ENCODE measurements at places on chromosomes 7 and 10.

DNA sequence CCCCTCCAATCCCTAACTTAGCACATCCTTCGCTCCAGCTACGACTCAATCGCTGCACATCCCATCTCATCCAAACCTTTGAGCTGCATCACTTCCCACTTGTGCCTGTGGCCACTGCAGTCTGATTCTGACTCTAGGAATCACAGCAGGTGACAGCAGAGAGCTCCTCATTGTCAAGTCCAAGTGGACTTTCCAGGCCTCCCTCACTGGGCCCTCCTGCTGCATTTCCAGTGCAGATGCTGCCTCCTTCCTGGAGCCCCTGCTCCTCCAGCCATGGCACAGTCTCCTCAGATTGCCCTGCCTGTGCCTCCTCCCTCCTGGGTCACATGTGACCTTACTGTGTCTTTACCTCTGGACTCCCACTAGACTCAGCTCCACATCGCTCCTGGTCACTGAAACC is 157.3 kb downstream of the USP6NL start:
- no peak for DNase-seq

DNA sequence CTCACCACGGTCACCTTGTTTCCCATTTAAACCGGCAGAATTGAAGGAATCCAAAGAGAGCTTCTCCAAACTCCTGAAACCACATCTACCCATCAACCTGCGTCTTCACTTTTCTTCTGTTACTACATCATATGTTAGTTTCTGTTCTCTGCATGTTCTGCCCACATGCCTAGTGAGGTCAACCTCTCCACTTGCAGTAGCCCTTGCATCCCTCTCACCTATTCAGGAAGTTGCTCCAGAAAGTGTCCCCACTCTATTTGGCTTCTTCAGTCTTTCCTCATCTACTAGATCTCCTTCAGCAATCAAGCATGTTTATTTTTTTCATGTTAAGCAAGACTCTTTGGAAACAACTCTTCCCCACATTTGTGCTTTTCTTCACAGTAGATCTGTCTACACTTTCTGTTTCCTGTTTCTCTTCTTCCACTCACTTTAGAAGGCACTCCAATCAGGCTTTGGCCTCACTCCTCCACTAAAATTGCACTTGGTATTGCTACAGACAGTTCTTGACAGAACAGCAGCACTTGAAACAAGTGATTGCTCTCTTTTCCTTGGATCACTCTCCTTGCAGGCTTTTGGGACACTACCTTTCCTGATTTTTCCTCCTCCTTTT is 7.5 kb downstream of the SAMD9L start:
- no peak for DNase-seq

DNA sequence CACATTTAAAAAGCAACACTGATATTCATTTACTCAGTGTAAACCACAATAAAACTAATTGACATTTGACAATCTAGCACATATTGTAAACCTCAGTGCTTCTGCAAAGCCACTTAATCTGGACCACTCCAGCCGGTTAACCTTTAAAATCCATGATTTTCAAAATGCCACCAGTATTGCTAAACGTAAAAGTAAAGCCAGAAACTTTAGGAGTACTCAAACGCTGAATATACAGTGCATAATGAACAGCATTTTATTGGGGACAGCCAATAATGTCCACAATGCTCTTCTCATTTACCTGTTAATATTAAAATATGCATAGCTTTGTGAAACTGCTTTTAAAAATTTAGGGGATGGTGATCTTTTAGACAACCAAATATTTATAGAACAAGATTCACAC is 10.8 kb downstream of the HNRNPA2B1 start:
- no peak for DNase-seq

DNA sequence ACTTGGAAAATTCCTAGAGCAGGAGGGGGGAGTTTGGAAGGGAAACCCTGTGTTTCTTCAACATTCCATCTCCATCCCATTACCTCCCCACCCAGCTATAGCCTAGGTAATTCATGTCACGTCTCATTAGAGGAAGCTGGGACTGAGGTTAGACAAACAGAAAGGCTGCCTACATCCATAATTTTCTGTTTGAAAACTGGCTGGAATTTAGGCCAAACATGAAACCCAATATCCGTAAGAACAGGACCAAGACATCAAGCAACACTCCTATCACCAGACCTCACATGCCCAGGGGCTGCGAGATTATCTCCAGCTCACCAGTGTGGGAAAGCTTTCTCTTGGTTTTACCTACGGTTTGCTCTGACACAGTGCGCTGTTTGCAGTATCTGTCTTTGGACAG is 316.3 kb downstream of the FRMD4A start:
- DNase-seq = no peak

GRCh38 chr10:34723750-34724149 is 91.3 kb downstream of the PARD3 start:
- no peak for DNase-seq

GRCh38 chr10:37865264-37865663 is 7.9 kb upstream of the ZNF248 start:
- no peak for DNase-seq

DNA sequence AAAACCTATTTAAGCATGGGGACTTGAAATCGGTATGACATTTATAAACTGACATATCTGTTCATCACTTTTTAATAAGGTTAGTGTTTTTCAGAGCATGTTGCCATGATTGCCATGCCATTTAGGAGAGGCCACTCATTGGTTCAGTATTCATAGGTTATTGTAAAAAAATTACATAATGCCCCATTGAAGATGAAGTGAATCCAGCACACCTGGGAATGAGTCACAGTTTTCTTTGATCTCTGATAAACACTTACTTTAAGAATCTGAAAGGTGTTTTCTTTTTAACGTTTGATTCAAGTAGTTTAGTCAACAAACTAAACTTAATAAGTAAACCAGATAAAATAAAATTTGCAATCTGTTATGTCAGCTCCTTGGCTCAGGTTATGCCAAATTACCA is 278.3 kb downstream of the ARL4A start:
- no peak for DNase-seq

GRCh38 chr7:28890137-28890536 is 68.0 kb downstream of the TRIL start:
- no peak for DNase-seq

- no peak for DNase-seq
Measured at GRCh38 chr7:80596933-80597517, 41.4 kb upstream of the CD36 start.

GRCh38 chr10:23035569-23035968 is 59.8 kb upstream of the MSRB2 start:
- no peak for DNase-seq

DNA sequence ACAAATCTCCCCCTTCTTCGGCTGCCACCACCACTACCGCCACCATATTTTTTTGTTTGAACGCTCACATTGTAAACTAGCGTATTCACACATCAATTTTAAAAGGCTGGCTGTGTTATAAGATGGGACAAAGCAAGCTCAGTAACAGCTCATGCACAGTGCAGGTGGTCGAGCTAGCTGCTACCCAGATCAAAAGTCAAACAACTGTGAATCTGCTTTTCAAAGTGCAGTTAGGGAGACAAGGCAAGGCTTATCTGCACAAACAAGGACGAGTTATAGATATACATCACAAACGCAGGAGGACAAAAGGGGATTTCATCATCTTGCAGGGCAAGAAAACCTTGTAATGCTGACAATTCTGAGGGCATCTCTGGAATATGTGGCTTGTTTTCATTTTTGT is 231.6 kb downstream of the VTI1A start:
- no peak for DNase-seq

DNA sequence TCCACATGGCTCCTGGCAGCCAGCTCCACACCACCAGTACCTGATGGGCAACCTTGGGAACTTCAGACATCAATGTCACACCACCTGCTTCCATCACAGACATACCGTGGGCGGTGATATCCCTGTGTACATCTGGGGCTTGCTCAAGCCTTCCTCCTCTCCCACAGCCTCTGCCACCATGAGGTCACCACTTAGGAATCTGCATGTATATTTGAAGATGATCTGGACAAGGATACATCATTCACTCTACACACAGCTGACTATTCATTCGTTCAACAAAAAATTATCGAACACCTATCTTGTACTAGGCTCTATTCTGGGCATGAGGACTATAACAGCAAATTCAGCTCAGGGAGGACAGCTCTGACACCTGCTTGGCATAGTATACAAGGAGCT is 6.8 kb downstream of the DLG5 start:
- no peak for DNase-seq

GRCh38 chr7:30888747-30889146 is 22.9 kb upstream of the AQP1 start:
- DNase-seq = no peak

DNA sequence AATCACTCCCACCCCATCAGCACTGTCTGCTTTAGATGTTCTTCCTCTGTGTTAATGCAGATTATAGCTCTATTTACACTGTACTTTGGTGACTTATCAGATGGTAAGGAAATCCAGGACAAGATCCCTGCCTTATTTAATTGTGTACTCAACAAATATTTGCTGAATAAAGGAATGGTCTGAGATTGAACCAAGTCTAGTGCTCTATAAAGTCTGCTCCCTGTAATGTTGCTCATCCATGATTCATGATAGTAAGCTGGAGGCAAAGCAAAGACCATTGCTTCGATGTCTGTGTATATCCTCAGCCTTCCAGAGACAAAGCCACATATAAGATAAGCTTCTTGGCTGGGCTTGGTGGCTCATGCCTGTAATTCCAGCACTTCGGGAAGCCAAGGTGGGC is 33.5 kb downstream of the PLCE1 start:
- DNase-seq = no peak

GRCh38 chr7:71308096-71308495 is 176.2 kb downstream of the GALNT17 start:
- no peak for DNase-seq

DNA sequence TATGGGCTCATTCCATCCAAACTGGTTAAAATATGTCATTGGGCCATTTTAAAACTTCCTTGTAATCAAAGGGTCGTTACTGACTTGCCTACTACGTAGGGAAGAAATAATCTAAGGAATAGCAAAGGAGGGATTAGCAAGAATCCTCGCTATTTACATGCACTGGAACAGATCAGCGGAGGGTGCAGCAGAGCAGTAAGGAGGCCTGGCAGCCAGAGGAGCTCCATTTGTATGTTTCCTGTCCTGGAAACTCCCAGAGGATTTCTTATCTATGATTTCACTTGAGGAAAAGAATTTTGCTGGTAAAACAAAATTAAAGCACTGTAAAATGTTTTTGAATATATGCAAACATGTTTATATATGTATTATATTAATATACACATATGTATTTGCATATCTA is 107.3 kb downstream of the TPK1 start:
- DNase-seq = no peak

DNA sequence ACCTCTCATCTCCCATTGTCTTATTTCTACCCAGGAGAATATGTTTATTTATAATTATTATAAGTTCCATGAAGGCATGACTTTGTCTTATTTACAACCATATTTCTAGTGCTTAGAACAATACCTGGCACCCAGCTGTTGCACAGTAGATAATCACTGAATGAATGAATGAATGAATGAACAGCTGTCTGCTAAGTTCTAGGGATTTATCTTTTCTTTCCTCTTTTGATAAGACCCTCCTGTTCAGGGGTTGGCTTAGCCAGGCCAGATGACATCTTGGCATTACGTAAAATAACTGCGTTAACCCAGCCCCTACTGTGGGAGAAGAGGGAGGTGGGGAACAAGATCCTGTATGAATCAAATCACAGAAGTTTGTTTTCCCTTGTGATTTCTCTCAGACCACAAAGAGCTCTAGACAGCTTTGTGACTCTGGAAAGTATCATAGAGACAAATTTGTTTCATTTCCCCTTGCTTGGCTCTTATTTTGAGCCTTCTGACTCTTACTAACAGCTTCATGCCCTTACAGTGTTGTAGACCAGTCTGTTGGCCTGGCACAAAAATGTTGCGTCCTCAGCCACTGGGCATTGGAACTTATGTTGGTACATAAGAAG is 8.4 kb downstream of the ZNF862 start:
- DNase-seq = no peak

DNA sequence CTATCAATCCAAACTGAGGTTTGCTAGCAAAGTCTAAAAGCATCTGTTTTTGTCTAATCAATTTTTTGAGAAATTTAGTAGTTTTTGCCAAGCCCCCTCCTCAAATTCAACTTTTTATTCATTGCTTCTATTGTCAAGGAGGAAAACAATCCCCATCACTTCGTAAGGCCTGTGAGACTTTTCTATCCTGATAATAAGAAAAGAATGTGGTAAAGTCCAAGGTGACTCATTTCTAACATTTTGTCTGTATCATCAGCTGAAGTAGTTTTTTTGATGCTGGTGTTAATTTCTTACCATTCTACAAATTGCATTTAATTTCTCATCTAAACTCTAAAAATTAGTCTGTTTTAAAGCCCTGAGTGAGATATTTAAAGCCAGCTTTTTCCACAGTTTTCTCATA is 11.7 kb downstream of the ANK3 start:
- DNase-seq = no peak

GRCh38 chr10:48302515-48303476 is 3.7 kb upstream of the MAPK8 start:
- no peak for DNase-seq

- DNase-seq = no peak
Measured at GRCh38 chr7:99693427-99694200, 13.8 kb upstream of the CYP3A5 start.

- no peak for DNase-seq
Measured at GRCh38 chr7:130444234-130444633, 3.4 kb upstream of the CEP41 start.

- no peak for DNase-seq
Measured at GRCh38 chr10:28014651-28015050, 15.8 kb upstream of the ODAD2 start.

GRCh38 chr7:104901240-104901619 is 112.8 kb upstream of the KMT2E start:
- no peak for DNase-seq

- no peak for DNase-seq
Measured at GRCh38 chr7:129495987-129496386, 6.3 kb upstream of the SMKR1 start.

- no peak for DNase-seq
Measured at GRCh38 chr7:88546808-88547207, 212.7 kb upstream of the ZNF804B start.

- no peak for DNase-seq
Measured at GRCh38 chr10:127434006-127434405, 115.1 kb upstream of the NPS start.

- DNase-seq = no peak
Measured at GRCh38 chr10:70830164-70830563, 14.4 kb downstream of the SGPL1 start.

- no peak for DNase-seq
Measured at GRCh38 chr7:131012477-131013031, 278.5 kb upstream of the KLF14 start.

- no peak for DNase-seq
Measured at GRCh38 chr10:125263551-125263950, 103.2 kb upstream of the CTBP2 start.

DNA sequence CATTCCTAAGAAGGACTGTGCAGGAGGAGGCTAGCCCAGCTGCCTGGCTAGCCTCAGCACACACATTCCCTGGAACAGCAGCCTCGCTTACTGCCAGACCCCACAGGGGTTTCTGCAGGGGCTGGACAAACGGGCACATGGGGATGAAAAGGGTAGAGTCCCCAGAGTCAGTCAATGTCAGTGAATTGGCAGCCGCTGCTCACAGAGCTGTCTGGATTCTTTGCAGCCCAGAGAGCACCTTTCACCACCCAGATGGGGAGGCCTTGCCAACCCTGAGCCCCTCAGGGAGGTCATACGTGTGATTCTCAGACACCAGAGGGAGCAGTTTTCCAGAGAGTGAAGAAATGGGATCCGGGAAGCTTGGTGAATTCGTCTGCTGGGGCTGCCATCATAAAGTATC is 143.3 kb downstream of the KCNMA1 start:
- DNase-seq = no peak

GRCh38 chr7:106757846-106758245 is 96.9 kb upstream of the CCDC71L start:
- no peak for DNase-seq

- DNase-seq = no peak
Measured at GRCh38 chr10:114758331-114758730, 63.2 kb upstream of the FHIP2A start.

Measured in GM18507 (cell line).